IMR-90 (cell line): ENCODE measurements at places on chromosomes 5 and 9.
A peak's percentile ranks its signal among the peaks of the same experiment; 100 is the strongest.

DNA sequence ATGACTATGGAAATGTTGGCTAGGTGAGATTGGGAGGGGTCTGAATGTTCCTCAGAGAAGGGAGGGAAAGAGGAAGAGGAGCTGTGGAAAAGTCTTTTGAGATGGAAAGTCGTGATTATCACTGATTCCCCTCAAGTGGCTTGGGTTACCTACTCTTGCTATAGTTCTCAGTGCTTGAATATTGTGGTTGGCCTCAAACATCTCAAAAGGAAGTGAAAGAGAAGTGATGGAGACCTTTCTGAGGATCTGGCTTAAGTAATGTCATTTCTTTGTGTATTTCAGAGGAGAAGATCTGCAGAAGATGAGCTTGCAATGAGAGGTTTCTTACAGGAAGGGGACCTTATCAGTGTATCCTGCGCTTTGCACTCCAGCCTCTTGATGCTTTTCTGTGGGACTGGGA lies 5.5 kb downstream of the EXOSC2 start:
- no peak overlapping the region for H3K4me3 ChIP-seq
- no peaks in the 10 kb centered on the region for H3K27me3 ChIP-seq
- peaks cover 17% of the 10 kb centered on the region for H3K4me1 ChIP-seq
- no peak overlapping the region; the same call in 1 of the 2 replicates for H3K27ac ChIP-seq

DNA sequence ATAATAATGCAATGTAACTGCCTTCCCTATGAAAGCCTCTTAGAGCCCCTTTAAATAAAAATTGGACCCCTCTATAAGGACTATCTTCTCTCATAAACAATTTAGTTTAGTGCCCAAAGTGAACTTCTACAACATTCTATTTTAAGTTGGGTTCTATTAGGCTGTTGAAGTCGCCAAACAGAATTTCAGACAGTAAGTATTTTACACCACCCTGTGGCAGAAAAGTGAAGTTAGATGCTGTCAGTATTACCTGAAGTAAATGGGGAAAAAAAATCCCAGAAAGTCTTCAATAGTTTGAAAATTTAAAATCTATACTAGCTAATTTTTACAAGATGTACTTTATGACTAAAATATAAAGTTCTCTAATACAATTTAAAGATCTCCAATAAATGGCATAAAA lies 29.5 kb downstream of the CAAP1 start:
- no peaks in the 10 kb centered on the region for H3K4me1 ChIP-seq
- no peak overlapping the region for H3K4me3 ChIP-seq
- no peaks in the 10 kb centered on the region for H3K27me3 ChIP-seq

DNA sequence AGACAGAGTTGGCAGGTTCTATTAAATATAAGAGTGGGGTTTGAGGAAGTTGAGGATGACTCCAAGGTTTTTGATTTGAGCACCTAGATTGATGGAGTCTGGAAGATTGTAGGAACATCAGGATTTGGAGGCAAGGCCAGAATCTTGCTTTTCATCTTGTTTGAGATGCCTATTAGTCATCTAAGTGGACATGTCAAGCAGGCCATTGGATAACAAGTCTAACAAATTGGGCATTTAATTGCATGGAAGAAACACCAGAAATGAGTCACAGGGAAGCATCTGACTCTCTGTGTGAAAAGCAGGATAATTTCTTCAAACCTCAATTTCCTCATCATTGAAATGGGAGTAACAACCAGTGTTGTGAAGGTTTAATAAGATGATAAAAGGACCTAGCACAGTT lies 53.3 kb upstream of the ARL15 start:
- peaks cover 14% of the 10 kb centered on the region for H3K27me3 ChIP-seq
- peaks cover 4% of the 10 kb centered on the region for H3K4me1 ChIP-seq
- no peak for DNase-seq
- H3K4me3 ChIP-seq, result no peak overlapping the region

DNA sequence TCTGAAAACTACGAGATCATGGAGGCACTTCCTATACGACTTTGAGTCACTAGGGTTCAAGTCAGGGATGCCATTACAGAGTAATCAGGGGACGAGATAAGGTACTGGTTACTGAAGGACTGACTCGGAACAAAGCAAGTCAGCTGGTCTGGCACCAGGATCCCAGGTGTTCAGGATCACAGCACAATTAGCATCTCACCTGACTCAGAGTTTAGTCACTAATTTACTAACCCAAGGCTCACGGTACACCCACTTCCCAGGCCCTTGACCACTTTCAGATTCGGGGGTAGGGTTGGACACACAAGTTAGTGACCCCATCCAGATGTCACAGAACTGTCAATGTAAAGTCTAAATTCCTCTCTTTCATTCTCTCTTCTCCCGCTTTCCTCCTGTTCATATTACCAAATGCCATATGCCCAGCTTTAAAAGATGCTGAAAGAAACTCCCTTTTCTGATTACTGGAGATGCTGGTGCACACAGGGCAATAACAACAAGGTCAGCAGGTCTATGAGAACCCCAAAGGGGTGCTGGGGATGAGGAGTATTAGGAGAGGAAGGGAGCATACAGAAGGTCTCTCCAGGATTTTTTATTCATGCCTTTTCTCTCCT lies 657.8 kb downstream of the TLE1 start:
- no peak overlapping the region for H3K27ac ChIP-seq
- peak; percentile 15 for DNase-seq
- no peak overlapping the region for H3K4me3 ChIP-seq
- H3K36me3 ChIP-seq, result no peaks in the 10 kb centered on the region
